HL-60 (cell line): ENCODE measurements at places on chromosomes 13 and 19.
A peak's percentile ranks its signal among the peaks of the same experiment; 100 is the strongest.

DNA sequence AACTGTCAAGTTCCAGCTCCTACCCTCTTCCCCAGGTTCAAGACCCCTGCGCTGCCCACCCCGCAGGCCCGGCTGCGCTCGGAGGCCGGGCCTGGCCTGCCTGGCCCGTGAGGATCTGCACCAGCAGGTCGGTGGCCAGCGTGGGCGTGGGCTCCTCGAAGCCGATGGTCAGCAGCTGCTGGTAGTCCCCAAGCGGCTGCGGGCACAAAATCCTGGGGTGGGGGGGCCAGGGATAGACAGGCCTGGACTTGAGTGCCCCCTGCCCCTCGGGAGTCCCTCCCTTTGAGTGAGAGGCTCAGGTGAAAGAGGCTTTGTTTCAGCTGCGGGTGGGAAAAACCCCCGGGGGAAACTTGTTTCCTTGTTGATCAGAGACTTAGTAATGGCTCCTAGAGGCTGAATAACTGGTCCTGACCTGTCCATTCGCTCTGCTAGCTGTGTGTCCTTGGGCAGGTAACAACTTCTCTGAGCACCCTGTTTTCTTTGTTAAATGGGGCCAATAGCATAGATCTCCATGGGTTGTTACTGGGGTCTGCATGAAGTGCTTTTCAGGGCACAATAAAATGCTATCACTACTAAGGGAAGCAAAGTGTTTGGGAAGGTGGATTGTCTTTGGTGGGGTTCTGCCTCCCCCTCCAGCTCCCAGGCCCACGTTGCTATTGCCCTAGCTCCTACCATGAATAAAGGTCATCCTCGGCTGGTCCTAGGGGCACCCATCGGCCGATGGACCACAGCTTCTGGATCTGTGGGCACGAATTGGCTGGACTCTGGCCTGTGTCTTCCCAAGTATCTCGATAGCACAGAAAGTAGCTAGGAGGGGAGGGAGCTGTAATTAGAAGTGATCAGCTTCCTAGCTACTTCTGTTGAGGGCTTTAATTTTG, 3.5 kb downstream of the C19orf67 start:
- no peak for DNase-seq

DNA sequence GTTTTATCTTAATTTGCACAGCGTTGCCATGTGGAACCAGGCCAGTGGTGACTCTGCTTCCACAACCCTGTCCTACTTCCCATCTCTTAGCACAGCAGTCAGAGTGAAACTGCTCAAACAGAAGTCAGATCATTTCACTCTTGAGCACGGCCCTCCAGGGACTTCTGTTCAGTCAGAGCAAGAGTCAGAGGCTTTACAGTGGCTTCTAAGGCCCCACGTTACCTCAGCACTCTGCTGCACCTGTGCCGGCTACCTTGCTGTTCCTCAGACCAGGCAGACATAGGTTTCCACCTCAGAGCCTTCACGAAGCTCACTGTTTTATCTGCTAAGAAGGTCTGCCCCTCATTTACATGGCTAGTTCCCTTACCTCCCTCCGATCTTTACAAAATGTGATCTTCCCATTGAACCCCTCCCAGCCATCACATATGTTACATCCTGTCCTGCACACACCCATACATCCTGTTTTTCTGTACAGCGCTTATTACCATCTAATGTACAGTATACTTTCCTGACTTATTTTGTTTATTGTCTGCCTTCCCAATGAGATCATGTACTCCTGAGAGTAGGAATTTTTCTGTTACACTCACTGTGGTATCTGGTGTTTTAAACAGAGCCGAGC, 41.6 kb downstream of the TM9SF2 start:
- DNase-seq = no peak

DNA sequence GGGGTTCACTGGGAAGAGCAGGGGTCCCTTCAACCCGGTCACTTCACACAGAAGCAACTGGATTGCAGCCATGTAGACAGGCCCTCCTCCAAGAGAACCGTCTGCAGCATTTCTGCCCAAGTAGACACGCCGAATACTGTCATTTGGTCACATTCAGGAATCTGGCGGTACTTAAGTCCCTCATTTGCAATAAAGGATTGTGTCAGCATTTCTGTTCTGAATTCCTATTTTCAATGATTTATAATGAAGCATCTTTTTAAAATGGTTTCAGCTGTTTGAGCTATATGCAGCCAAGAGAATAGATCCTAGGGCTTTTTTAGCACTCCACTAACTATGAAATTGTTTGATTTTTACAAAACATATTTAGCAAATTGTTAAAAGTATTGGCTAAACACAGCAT, 143.5 kb upstream of the SOX1 start:
- no peak for DNase-seq

- no peak for DNase-seq
These were observed 12.0 kb downstream of the CYP4F2 start for GRCh38 chr19:15885919-15886318.

GRCh38 chr19:45177817-45178261, at the start of gene TRAPPC6A:
TRAPPC6A (minus strand) TSS chr19:45178237; CDS start chr19:45178218, 19 bp downstream.
- DNase-seq = peak; percentile 82

DNA sequence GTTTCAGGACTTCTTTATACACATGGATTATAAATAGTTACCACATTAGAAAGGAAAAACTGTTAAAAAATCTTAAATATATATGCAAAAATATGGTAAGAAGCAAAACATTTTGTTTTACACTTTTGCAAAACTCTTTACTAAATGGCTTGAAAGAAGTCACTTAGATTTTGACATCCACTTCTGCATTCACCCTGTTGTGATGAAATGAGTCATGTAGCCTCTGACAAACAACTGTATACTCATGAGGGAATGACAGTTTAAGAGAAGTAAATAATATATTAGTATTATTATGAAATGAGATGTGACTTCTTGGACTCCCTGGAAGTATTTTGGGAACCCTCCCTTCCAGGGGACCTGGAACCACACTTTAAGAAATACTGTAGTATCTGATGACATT, 275.6 kb downstream of the DACH1 start:
- no peak for DNase-seq

DNA sequence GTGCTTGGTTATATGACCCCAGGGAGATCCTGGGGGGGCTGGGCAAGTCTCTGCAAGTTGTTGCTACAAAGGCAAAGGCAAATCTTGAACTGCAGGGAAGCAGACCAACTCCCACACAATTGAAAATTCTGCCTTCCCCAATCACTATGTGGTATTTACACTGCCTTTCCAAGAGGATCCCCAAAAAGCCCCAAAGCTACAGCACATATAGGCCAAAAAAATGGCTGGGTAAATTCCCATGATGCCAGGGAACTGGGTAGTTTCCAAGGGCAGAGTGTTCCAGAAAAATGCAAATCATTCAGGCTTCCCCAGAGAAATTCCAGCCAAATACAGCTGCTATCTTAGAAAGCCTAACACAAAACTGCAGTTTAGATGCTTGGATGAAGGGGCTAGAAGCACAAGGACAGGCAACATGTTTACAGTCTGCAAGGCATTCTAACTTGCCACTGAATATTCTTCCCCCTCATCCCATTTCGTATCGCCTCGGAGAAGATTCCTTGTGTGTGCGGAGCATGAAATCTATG, 6.2 kb downstream of the FOXO1 start:
- no peak for DNase-seq

DNA sequence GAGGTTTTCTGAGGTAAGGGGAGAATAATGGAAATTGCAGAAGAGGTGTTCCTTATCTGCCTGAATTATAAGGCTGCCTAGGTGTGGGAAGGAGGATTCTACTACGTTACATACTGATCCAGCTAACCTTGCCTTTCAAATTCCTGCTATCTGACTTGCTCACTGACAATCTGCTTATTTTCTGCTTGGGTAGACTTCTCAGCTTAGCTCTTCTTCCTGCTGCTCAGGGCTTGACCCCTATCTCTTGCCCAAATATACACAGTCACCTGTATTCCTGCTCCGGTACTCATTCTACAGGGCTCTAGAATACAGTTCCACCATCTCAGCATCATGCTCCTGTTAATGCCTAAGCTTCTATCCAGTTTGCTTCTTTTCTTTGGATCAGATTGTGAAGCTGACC, 1607.6 kb downstream of the OLFM4 start:
- DNase-seq = no peak

GRCh38 chr19:20320191-20320590, 153.2 kb downstream of the ZNF486 start:
- DNase-seq = no peak

DNA sequence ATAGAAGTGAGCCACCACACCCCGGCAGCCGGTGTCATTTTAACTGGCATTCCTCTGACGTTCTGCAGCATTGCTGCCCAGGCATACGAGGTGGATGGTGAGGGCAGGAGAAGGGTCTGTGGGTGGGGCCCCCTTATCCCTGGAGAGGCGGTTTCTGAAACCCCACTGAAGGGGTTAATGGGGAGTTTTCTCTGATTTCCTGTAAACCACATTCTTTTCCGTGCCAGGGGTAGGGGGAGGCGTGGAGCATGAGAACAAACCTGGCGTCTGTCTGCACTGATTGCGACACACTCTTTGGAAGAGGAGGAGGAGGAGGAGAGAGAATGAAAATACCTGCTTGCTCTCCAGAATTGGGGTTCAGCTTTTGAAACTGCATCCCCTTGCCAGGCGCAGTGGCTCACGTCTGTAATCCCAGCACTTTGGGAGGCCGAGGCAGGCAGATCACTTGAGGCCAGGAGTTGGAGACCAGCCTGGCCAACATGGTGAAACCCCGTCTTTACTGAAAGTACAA, 2.7 kb upstream of the C3 start:
- DNase-seq = no peak

DNA sequence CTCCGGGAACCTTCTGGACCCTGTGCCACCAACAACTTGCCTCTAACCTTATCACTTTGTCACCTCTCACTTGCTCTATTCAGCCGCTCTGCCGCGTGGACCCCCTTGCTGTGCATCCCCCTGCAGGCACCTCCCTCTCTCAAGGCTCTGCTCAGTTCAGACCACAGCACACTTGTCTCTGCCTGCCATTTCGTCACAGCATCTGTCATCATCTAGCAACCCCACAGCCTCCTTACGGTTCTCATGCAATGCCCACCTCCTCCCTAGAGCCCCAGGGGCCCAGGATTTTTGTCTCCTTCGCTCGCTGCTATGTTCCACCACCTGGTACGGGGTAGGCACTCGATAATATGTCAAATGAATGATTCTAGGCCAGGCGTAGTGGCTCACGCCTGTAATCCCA, 4.8 kb downstream of the HAUS8 start:
- DNase-seq = peak; percentile 55

DNA sequence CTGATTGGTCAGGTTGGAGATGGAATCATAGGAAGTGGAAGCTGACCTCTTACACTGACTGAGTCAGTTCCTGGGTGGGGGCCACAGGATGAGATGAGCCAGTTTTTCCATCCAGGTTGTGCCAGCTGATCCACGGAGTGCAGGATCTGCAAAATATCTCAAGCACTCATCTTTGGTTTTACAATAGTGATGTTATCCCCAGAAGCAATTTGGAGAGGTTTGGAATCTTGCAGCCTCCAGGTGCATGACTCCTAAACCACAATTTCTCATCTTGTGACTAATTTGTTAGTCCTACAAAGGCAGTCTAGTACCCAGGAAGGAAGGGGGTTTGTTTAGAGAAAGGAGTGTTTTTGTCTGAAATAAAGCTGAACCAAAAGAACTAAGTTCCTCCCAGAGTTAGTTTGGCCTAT, 212.8 kb downstream of the SLITRK6 start:
- DNase-seq = no peak

DNA sequence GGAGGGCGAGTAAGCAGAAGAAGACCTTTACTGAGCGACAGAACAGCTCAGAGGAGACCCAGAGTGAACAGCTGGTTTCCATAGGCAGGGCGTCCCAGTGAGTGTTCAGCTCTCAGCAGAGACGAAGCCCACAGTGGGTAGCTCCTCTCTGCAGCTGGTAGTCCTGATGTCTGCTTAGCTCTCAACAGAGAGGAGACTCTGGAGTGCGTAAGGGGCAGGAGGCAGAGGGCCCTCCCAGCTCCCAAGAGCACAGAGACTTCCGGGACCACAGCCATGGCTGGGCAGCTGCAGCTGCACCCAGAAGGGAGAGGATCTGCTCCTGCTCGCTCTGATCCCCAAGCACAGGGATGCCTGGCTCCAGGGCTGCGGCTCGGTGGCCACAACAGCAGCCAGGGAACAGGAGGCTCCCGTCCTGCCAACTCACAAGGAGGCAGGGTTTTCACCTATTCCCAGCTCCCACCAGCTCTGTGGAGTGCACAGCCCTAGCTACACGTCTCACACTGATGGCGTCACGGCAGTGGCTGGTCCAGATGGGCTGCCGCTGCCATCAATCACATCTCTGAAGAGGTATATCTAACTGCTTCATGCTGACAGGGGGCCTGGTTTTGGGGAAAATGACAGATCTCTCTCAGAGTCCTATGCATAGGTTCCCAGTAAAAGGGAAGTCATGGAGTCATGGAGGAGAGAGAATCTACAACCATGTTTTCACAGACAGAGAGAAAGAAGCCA, 2660.1 kb upstream of the PCDH20 start:
- DNase-seq = no peak

GRCh38 chr19:33628921-33629825, 7.4 kb downstream of the CHST8 start:
- DNase-seq = no peak

- no peak for DNase-seq
These were observed at the start of gene KLK1 for GRCh38 chr19:50823389-50824042. KLK1 (minus strand) TSS chr19:50823787; CDS start chr19:50823748, 39 bp downstream.

DNA sequence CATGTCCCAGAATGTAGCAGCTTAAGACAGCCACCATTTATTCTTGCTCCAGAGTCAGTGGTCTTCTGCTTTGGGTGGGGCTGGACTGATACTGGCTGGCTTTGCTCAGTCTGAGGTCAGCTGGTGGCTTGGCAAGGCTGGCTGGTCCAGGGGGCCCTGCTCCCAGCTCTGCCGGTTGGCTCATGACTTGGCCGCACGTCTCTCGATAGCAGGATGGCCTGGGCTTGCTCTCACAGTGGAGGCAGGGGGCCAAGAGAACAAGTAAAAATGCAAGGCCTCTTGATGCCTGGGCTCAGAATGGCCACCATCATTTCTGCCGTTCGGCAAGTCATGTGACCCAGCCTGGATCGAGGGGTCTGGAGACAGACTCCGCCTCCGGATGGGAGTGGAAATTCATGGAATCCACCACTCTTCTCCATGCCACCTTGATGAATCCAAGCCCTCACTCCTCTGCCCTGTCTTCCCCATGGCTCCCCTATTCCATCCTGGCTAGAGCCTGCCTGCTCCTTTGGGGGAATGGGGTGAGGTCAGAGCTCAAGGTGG, 13.1 kb downstream of the ACTMAP start:
- no peak for DNase-seq

GRCh38 chr19:41321600-41322270, 11.8 kb downstream of the CCDC97 start:
- DNase-seq = no peak

DNA sequence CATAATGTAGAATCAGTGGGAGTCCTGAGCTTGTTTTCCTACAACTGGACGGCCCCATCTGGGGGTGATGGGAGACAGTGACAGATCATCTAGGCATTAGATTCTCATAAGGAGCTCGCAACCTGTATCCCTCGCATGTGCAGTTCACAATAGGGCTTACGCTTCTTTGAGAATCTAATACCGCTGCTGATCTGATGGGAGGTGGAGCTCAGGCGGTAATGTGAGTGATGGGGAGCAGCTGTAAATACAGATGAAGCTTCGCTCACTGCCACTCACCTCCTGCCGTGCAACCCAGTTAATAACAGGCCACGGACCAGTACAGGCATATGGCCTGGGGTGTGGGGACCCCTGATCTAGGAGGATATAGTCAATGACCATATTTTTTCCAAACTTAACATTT, 38.8 kb downstream of the RCBTB1 start:
- DNase-seq = no peak
